Cardiac muscle cell (in vitro differentiated cells and primary cell): ENCODE measurements at places on chromosomes 5 and 9. TPM values are rescaled to one million over a fixed set of nuclear protein-coding genes. Genes with fewer than 3 reads are reported as not detected.

Gene RARS1
- total RNA-seq: 68.0 and 73.8 TPM in 2 replicates

Gene TICAM2
- total RNA-seq: 0.28 and 0.63 TPM in 2 replicates

Gene SLC36A3
- total RNA-seq: not detected in 2 replicates

Gene GLRA1
- total RNA-seq: not detected in 2 replicates

Gene TMC1
- total RNA-seq: not detected in 2 replicates

Gene DND1
- total RNA-seq: 1.0 and 2.1 TPM in 2 replicates

Gene CCDC183
- 32.4 and 49.3 TPM in 2 replicates for total RNA-seq

Gene ANKRD31
- under 0.01 and 0.21 TPM in 2 replicates for total RNA-seq

DNA sequence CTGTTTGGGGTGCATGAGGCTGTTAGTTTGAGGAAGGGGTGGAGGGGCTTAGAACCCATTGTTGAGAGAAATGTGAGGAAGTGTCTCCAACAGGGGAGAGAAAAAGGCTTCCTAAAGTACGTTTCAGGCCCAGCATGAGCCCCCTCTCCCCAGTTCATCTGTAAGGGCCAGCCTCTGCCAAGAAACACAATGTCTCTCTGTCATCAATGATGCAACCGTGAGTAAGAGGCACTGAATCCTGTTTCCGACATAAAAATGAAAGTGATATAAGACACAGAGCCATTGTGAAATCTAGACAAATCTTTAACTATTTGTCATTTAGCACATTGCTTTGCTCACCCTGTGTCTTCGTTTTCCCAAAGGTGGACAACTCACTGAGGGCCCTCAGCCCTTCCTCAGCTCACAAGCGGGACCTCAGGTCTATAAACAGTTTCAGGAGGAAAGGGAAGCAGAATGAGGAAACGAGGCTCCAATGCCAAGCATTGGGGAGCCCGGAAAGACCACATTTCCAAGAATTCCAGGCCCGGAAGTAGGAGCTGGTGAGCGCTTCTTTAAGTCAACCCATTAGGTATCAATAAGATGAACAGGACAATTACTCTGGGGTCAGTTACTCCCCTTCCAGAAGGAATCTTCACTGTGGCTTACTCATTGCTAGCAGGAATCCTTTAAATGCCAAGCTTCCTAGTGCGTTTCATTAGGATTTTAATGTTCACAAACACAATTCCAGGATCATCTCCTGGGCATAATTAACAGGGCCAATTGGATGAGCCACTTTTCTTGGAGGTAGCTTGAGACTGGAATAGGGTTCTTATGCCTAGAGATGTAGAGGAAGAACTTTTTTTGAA, 59.0 kb upstream of the KLF4 start:
- H3K27ac ChIP-seq: no peak overlapping the region
- no peaks in the 10 kb centered on the region for H3K36me3 ChIP-seq
- no peaks in the 10 kb centered on the region for H3K4me1 ChIP-seq
- H3K4me3 ChIP-seq: no peak overlapping the region
- no peaks in the 10 kb centered on the region for H3K27me3 ChIP-seq

DNA sequence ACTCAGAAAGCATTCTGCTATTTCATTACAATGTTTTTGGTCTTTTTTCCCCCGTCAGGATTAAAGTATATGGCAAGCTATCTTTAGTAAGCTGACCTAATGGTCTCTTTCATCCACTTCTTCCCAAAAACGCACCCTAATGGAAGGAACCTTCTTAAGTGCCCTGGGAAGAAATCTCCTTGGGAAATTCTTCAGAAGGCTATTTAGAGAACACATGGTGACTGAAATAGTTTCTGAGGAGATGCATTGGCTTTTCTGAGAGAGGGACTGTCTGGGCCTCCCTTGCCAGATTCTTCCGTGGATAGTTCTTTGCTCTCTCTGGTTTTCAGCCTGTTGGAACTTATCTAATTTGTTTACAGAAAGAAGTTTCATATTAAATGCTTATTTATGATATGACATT, 524.1 kb upstream of the MEF2C start:
- no peaks in the 10 kb centered on the region for H3K36me3 ChIP-seq
- no peak for DNase-seq
- no peak overlapping the region for H3K4me3 ChIP-seq

GRCh38 chr5:107610798-107611197, 59.9 kb downstream of the EFNA5 start:
- H3K27ac ChIP-seq: no peak overlapping the region
- peaks cover 7% of the 10 kb centered on the region for H3K4me1 ChIP-seq
- H3K36me3 ChIP-seq: no peaks in the 10 kb centered on the region
- no peak overlapping the region for H3K4me3 ChIP-seq
- DNase-seq: no peak
- no peaks in the 10 kb centered on the region for H3K27me3 ChIP-seq

DNA sequence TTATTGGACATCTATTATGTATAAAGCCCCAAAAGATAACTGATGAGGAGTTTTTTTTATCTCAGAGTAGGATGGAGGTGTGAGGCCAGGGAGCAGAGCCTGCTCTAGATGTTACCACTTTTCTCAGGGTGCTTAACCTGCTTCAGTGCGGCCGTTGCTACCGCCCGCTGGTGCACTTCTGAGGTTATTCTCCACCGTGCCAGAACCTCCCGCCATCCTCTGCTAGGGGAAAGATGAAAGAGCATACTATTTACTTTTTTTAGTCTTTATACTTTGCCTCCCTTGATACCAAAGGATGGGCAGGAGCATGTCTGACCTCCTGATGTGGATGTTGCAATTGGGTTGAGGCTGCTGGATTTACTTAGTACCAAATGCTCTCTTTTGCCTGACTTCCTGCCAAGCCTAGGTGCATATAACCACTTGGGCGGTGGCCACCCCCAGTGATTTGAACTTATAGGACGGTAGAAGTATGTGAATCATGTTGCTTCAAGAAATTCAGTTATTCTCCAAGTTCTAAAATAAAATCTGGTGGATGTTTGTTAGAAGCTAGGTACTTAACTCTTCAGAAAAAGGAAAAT, 71.1 kb upstream of the HSPB3 start:
- no peak overlapping the region for H3K4me3 ChIP-seq
- H3K36me3 ChIP-seq: no peaks in the 10 kb centered on the region
- no peak overlapping the region for H3K27ac ChIP-seq
- DNase-seq: no peak
- no peaks in the 10 kb centered on the region for H3K4me1 ChIP-seq

GRCh38 chr9:114366334-114367128, 21.3 kb downstream of the AKNA start:
- no peak overlapping the region for H3K4me3 ChIP-seq
- H3K27me3 ChIP-seq: no peaks in the 10 kb centered on the region
- H3K4me1 ChIP-seq: no peaks in the 10 kb centered on the region
- H3K27ac ChIP-seq: no peak overlapping the region
- no peak for DNase-seq
- H3K36me3 ChIP-seq: peaks cover 19% of the 10 kb centered on the region

DNA sequence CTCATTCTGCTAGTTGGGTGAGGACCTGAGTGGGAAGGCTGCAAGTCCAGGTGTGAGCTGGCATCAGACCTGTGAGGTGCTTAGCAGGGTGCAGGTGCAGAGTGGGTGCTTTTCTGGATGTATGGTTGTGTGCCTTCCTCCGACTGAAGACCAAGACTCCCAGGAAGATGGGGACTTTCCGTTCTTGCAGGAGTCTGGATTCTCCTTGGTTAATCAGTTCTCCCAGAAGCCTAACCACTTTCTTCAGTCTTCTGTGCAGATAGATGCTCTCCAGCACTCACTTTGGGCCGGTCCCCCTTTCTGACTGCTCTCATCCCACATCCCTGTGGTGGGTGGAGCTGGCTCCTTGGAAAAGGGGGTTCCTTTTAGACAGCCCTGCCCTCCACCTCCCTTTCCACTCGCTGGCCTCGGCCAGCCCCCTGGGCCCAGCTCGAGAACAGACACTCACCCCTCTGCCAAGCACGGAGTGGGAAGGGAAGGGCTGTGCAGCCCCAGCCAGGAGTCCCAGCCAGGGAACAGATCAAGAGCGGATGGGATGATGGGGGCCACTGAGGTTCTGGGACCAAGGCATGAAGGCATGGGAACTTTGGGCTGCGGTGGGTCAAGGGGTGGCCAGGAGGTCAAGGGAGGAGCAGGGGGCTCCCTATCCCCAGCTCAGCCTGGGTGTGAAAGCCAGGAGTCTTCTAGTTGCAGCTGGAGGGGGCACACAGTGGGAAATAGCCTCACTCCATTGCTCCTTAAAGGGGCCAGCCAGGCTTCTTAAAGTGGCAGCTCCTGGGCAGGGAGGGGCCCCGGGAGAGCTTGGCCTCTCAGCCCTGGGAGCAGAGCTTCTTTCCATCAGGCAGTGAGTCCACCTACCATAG, 62.4 kb downstream of the FGF18 start:
- H3K27ac ChIP-seq: no peak overlapping the region
- no peaks in the 10 kb centered on the region for H3K27me3 ChIP-seq
- no peaks in the 10 kb centered on the region for H3K4me1 ChIP-seq
- no peaks in the 10 kb centered on the region for H3K36me3 ChIP-seq

- no peak overlapping the region for H3K4me3 ChIP-seq
- peaks cover 6% of the 10 kb centered on the region for H3K4me1 ChIP-seq
- H3K27ac ChIP-seq: peak overlapping the region; percentile 14
Measured at GRCh38 chr9:108963459-108964143, 29.4 kb downstream of the ABITRAM start.

- no peaks in the 10 kb centered on the region for H3K36me3 ChIP-seq
- H3K27ac ChIP-seq: no peak overlapping the region
- no peak overlapping the region for H3K4me3 ChIP-seq
- peaks cover 59% of the 10 kb centered on the region for H3K27me3 ChIP-seq
- no peaks in the 10 kb centered on the region for H3K4me1 ChIP-seq
- no peak for DNase-seq
Measured at GRCh38 chr5:96432216-96433065, 607 bp downstream of the PCSK1 start.

DNA sequence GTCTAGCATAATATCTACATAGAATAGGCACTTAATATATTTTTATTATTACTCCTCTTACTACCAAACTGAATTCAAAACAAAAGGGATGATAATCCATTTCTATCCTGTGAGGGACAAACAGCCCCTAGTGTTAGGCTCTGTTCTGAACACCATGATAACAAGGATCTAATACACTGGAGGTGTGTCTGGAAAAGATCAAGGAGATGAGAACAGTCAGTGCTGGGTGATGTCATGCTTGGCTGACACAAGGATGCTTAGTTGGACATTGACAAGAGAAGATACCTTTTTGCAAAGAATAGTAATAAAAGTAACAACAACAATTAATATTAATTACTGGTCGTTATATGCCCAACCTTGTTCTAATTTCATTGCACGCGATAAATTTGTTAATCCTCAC, 458.7 kb downstream of the EBF1 start:
- H3K4me1 ChIP-seq: peaks cover 6% of the 10 kb centered on the region
- no peak for DNase-seq
- H3K27me3 ChIP-seq: no peaks in the 10 kb centered on the region
- no peak overlapping the region for H3K4me3 ChIP-seq
- H3K36me3 ChIP-seq: no peaks in the 10 kb centered on the region

GRCh38 chr9:34125681-34126206, 754 bp downstream of the DCAF12 start:
- DNase-seq: peak; percentile 15
- H3K4me3 ChIP-seq: peak overlapping the region; percentile 70
- H3K4me1 ChIP-seq: peaks cover 23% of the 10 kb centered on the region
- peaks cover 5% of the 10 kb centered on the region for H3K36me3 ChIP-seq

- H3K36me3 ChIP-seq: no peaks in the 10 kb centered on the region
- no peaks in the 10 kb centered on the region for H3K27me3 ChIP-seq
- DNase-seq: no peak
- H3K4me3 ChIP-seq: no peak overlapping the region
- H3K4me1 ChIP-seq: no peaks in the 10 kb centered on the region
Measured at GRCh38 chr5:79008362-79008761, 23.3 kb upstream of the ARSB start.

- H3K27ac ChIP-seq: no peak overlapping the region
- H3K4me1 ChIP-seq: no peaks in the 10 kb centered on the region
- DNase-seq: no peak
- no peaks in the 10 kb centered on the region for H3K36me3 ChIP-seq
- no peak overlapping the region for H3K4me3 ChIP-seq
Measured at GRCh38 chr5:155905364-155905763, 421.6 kb upstream of the SGCD start.

DNA sequence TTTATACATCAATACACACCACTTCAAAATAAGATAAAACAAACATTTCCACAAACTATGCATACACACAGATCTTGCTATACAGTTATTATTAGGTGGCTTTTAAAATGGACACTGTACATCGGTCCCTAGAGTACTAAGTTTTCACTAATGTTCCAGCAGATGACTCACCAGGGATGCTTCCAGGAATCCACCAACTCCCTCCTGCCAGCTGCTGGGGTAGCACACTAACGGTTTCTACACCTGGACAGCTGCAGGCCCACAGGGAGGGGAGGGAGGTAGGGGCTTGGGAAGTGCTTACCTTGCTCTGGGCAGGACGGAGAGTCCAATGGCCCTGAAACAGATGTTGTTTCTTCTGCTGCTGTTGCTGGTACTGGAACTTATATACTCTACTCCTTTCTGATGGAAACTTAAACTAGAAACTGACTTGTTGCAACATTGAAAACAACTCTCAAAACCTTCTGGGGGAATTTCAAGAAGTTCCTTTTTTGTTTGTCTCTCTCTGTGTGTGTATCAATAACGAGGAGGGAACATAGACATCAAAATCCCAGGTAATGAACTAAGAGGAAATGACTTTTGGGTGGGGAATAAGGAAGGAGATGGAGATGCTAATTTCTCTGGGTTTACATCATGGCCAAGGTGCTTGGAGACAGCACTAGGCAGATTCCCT, at the start of gene IL12B:
IL12B (minus strand) TSS at position 357 of the 670 bp plus-strand sequence. CDS start 3,705 bp downstream, outside the sequence.
- no peaks in the 10 kb centered on the region for H3K36me3 ChIP-seq
- H3K27me3 ChIP-seq: peaks cover 44% of the 10 kb centered on the region
- peaks cover 6% of the 10 kb centered on the region for H3K4me1 ChIP-seq

- DNase-seq: peak; percentile 14
- no peaks in the 10 kb centered on the region for H3K36me3 ChIP-seq
- H3K4me3 ChIP-seq: no peak overlapping the region
- H3K27me3 ChIP-seq: no peaks in the 10 kb centered on the region
Measured at GRCh38 chr9:8613346-8613825, 813.8 kb upstream of the DMAC1 start.

- DNase-seq: no peak
- peaks cover 43% of the 10 kb centered on the region for H3K4me1 ChIP-seq
- H3K27me3 ChIP-seq: no peaks in the 10 kb centered on the region
- no peak overlapping the region for H3K4me3 ChIP-seq
- H3K27ac ChIP-seq: no peak overlapping the region
Measured at GRCh38 chr5:143055596-143056338, 285.6 kb downstream of the ARHGAP26 start.

- no peak overlapping the region for H3K27ac ChIP-seq
- no peak overlapping the region for H3K4me3 ChIP-seq
- H3K4me1 ChIP-seq: no peaks in the 10 kb centered on the region
Measured at GRCh38 chr5:60362158-60362557, 337.8 kb downstream of the DEPDC1B start.

GRCh38 chr5:160520609-160521391, 99.1 kb downstream of the PTTG1 start:
- H3K4me3 ChIP-seq: no peak overlapping the region
- no peaks in the 10 kb centered on the region for H3K36me3 ChIP-seq
- H3K27me3 ChIP-seq: peaks cover 70% of the 10 kb centered on the region
- no peak overlapping the region for H3K27ac ChIP-seq
- DNase-seq: no peak
- H3K4me1 ChIP-seq: peaks cover 3% of the 10 kb centered on the region
